Left ventricle myocardium inferior (tissue), 1 donor: ENCODE measurements at places on chromosomes 11 and 22. TPM values are rescaled to one million over a fixed set of nuclear protein-coding genes. Genes with fewer than 3 reads are reported as not detected.

The SLC22A9 gene
- total RNA-seq: not detected

The PRODH gene
- total RNA-seq: 13.3 TPM

The CTSW gene
- 0.49 TPM for total RNA-seq

The CXCR5 gene
- total RNA-seq: not detected

The UPK3A gene
- total RNA-seq: not detected

The MMP3 gene
- total RNA-seq: not detected

The PRR5 gene
- 2.9 TPM for total RNA-seq
